ENCODE measurements at places on chromosomes 6 and 20. TPM values are rescaled to one million over a fixed set of nuclear protein-coding genes. Genes with fewer than 3 reads are reported as not detected.

The SLC52A3 gene
- polyA plus RNA-seq = 0.24 TPM

GRCh38 chr6:7201444-7201731 lies 93.6 kb downstream of the RREB1 start:
- DNase-seq = no peak

The RIMS4 gene
- polyA plus RNA-seq = 7.6 TPM

- no peak for DNase-seq
These were observed 393.8 kb upstream of the HSF2 start for GRCh38 chr6:122005661-122006060.

The IL17F gene
- not detected for polyA plus RNA-seq

- DNase-seq = no peak
These were observed 32.8 kb downstream of the RAB22A start for GRCh38 chr20:58342104-58342945.

The LINC00237 gene
- not detected for polyA plus RNA-seq

The CDH4 gene
- polyA plus RNA-seq = 1.2 TPM

The TNF gene
- not detected for polyA plus RNA-seq

- DNase-seq = no peak
These were observed 404.1 kb upstream of the PLCB4 start for GRCh38 chr20:8664778-8665177.

The EFCAB8 gene
- 0.24 TPM for polyA plus RNA-seq

DNA sequence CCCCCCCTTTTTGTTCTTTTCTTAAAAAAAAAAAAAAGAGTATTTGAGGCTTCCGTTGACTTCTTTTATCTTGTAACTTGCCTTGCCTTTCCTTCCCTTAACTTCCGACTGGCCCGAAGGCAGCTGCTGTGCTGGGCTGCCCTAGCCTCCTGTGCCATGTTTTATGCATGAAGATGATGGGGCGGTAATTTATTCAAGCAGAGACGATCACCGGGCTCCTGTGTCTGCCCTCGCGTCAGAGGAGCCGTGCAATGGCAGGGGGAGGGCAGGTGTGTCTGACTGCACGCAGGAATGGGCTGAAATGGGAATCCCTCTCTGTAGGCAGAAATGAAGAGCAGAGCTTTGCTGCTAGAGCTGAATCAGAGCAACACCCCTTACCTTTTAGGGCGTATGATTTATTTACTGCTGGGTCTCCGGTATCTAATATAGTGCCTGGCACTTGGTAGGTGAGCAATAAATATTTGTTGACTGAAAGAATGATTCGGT lies 106.3 kb upstream of the RIPOR2 start:
- no peak for DNase-seq

- no peak for DNase-seq
These were observed 4.5 kb downstream of the IGF2R start for GRCh38 chr6:159973406-159973805.
